ENCODE measurements at places on chromosomes 7 and 10.

DNA sequence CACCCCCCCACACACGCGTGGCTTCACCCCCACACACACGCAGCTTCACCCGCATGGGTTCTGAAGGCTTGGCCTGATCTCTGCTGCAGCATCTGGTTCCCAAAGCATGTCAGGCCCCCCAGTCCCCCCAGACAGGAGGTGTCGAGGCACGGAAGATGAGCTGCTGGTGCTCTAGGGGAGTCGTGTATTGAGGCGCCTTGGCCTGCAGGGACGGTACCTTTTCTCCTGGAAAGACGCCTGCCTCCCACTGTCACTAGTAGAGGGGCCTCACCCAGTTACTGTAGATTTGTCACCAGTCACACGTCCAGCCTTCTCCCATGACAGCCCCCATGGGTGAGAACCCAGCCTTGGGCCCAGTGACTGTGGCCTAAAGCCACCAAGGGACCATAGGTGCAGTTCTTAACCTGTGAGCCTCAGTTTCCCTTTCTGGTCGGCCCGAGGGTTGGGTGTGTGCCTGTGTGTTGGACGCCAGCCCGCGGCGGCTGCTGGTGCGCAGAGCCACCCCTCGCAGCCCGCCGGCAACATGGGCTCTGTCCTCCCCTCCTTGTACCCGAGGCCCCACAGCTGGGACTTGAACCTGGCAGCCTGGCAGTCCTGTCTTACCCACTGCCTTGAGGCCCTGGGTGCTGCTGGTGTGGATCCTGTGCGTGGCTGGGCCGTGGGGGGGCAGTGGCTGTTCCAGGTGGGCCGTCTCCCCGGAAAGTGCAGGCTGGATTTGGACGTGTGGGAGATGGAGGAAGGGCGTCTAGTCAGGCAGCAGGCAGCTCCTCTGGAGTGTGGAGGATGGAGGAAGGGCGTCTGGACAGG, 81.7 kb downstream of the NKX6-2 start:
- DNase-seq = no peak

GRCh38 chr10:51747216-51747615, 47.8 kb upstream of the CSTF2T start:
- DNase-seq = no peak

GRCh38 chr7:22864301-22864700, 41.7 kb upstream of the TOMM7 start:
- DNase-seq = no peak

DNA sequence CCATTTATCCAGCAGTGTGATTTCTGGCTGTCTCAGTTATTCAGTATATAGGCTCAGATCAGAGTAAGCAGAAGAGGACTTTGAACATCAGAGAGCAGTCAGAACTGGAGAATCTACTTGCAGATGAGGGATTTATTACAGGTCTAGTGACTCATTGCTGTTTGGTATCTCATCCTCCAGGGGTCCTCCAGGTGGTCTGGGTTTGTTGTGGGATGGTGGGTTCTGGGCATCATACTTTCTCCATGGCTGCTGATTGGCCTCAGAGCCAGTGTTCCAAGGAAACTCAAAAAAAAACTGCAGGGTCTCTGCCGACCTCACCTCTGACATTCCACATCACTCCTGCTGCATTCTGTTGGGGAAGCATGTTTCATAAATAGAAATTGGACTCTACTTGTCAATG, 214.8 kb downstream of the CNTNAP2 start:
- no peak for DNase-seq

- no peak for DNase-seq
These were observed 18.5 kb upstream of the MRC1 start for GRCh38 chr10:17790651-17791050.

DNA sequence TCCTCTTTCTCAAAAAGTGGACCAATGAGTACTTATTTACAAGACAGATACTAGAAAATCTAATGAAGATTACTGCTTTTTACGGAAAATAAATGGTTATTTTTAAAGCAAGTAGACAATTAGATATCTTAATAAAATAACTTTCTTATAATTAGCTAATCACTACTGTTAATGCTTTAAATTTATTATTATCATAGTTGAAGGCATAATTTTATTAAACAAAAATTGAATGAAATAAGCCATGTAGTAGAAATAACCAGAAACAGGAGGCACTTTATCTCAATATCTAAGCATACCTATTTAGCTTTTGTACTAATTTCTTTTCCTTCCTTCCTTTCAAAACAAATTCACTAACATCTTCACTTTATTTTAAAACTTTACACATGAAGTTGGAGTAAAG, 134.9 kb downstream of the CHCHD3 start:
- DNase-seq = no peak

DNA sequence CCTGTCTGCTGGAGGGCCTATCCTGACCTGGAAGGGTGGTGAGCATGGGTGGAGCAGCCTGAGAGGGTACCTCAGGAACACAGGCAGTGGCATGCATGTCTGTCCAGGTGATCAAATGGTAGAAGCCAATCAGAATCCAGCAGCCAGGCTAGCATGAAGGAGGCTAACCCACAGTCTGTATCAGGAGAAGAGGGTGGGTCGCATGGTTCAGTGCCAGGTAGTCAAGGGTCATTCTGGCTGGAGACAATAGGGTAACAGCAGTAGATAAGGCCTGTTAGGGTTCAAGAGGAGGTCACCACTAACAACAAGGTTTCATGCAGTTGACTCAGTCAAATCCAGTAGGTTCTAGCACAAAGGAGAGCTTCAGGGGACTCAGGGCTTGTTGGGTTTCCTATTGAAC, 10.4 kb downstream of the ALDH18A1 start:
- no peak for DNase-seq

GRCh38 chr7:134483296-134483695, 24.4 kb upstream of the AKR1B1 start:
- no peak for DNase-seq

DNA sequence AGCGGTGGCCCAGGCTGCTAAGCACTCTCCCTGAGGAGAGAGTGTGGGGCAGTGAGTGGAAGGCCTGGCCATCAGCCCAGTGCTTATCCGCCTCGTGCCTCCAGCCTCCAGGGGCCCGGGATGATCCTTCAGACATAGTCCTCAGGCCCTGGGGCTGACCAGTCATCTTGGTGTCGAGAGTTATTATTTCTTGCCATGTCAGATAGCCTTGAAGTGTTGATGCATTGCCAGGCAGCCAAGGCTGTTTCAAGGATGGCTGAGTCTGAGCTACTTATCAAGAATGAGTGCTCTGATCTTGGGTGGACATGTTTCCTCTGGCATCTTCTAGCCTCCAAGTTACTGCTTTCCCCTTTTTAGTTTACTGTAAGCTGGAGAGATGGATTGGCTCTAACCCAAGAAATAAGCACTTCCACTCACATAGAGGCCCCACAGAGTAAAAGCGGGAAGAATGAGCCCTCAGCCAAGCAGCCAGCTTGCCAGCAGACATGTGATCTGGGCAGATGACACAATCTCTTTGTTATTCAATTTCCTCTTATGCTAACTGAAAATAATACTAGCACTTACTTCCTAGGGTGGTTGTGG, 136.5 kb upstream of the NAMPT start:
- DNase-seq = no peak

DNA sequence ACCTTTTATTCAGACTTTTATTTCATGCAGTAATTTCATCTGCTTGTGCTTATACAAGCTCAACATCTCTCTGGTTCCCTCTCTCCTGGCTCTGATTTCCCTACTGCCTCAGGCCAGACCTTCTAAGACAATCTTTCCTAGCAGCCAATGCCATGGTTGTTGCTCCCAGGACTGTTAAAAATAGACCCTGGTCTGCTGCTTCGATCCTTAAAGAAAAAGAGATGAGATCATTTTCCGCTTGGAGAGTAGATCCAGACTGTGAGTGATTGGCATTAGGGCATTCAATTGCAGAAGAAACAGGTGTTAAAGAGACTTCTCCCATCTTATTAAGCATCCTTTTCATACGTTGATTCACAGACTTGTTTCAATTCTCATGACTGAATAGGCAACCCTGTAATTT, 68.4 kb upstream of the ITGB1 start:
- no peak for DNase-seq

DNA sequence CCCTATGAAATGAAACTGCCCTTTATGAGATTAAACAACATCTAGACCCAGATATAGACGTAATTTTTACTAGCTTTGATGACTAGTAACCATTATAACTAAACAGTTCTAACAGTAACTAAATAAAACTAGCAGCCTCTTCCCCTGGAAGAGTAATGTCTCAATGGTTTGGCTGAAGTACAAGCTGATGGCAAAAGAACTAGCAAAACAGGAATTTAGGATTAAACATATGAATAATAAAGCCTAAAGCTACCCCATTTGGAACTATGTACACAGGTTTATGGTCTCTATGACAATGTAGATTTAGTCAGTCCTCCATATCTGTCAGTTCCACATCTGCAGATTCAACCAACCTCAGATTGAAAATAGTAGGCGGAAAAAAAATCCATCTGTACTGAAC, 6.4 kb downstream of the DPY19L1 start:
- no peak for DNase-seq

DNA sequence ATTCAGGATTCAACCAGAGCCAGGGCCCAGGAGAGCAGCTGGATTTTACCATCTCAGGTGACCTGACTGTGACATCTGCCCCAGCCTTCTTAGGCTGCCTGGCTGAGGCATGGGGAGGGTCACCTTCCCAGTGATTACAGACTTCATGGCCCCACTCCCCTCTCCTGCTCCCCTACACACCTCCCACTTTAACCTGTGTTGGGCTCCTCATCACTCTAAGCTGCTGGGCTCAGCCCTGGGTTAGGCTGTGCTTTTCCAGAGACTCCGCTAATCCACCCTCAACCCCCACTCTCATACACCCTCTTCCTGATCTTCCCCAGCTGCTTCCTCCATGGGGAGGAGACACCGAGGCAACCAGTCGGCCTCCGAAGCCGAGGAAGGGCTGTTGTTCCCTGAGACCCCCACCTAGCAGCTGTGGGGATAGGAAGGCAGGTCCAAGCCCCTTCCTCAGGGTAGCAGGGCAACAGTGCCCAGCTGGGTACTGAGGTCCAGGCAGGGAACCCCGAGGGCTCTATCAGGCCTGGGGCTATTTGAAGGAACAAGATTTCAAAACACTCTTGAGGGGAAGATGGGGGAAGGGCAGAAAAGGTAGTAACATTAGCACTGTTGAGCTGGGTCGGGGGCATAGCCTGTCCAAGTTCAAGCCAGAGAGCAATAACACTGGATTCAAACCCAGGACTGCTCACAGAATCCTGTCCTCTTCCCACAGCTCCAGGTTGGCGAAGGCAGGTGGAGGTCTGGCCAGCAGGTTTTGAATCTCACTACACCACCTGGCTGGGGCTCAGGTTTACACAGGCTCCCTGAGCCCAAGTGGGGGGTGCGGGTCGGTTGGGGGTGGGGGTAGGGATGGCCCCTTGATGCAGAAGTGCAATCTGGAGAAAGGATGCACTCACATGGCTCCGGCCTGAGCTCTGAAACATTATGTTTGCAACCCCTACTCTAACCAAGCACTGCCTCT, 1.8 kb downstream of the IMPDH1 start:
- DNase-seq = no peak

Measured in CD4-positive, alpha-beta memory T cell (primary cell).